ENCODE measurements at places on chromosomes 4 and X.

DNA sequence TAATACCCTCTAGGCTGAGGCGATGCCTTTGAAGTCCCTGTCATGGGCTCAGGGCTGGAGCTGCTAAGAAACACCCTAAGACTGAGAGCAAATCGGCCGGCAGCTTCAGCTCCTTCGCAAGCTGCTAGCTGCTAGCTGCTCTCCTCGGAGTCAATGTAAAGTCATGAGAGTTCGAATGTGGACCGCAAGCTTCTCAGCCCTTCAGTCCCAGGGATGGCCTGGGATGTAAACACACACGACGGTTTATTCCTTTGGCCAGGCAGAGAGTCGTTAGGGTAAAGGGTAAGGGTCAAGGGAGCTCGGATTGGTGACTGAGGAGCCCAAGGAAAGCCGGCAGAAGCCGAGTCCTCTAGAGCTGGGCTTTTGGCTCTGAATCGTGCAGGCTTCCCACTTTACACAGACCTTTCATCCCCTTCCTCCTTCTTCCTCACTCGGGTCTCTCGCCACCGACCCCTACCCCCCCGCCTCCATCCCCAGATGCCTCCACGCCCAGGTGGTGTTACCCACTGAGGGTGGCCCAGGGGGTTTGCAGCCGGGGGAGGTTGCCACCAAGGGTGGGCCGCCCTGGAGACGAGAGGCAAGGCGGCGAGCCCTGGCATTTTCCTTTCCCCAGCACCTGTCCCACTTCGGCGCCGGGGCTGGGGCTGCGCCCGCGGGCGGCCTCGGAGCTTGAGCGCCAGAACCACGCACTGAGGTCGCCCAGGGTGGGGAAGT, 3.1 kb upstream of the BCORL1 start:
- DNase-seq: peak; percentile 59

- no peak for DNase-seq
Observed at GRCh38 chr4:1057403-1057745, 45.9 kb downstream of the FGFRL1 start.

GRCh38 chr4:19386786-19387185, 864.9 kb upstream of the SLIT2 start:
- DNase-seq: peak; percentile 56

DNA sequence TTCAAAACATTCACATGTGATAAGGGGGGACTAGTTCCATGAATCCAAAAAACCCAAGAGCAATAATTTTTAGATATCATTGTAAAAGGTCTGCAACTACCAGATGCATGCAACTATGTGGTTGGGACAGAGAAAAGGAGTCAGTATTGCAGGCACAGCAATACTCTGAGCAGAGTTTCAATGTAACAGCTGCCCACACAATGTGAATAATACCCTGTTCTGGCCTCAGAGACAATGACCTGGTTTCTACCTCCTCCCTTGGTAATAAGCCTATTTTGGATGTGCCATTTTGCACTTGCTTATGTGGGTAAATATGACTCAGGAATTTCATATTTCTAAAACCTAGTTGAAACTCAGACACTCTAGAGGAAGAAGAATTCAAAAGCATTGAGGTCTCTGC, 194.8 kb upstream of the RASGEF1B start:
- DNase-seq: no peak

- DNase-seq: peak; percentile 63
Observed at GRCh38 chrX:46180258-46180687, 364.9 kb downstream of the ZNF674 start.

GRCh38 chr4:177093964-177094363, 215.7 kb upstream of the NEIL3 start:
- no peak for DNase-seq

GRCh38 chr4:23814996-23815660, 74.7 kb downstream of the PPARGC1A start:
- no peak for DNase-seq

DNA sequence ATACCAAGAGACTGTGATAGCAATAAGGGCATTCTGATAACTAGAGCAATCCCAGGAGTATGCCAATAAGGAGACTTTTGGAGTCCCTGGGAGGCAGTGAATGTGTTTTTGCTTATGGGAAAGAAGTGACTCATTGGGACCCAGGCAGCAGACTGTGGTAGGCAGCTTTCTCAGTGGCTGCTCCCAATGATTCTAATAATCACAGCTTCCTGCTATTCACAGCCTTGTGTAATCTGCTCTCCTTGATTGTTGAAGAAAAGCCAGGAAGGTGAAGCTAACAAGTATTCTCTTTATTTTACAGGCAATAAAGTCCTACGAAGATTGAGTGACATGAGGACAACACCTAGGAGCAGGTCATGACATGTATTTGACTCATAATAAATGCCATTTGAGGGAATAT, 70.3 kb upstream of the DDX60 start:
- DNase-seq: no peak

Measured in islet precursor cell (in vitro differentiated cells).